Activated CD4-positive, alpha-beta T cell treated with anti-CD3 and anti-CD28 coated beads for 24 hours (primary cell): ENCODE measurements at places on chromosomes 6 and 20.

DNA sequence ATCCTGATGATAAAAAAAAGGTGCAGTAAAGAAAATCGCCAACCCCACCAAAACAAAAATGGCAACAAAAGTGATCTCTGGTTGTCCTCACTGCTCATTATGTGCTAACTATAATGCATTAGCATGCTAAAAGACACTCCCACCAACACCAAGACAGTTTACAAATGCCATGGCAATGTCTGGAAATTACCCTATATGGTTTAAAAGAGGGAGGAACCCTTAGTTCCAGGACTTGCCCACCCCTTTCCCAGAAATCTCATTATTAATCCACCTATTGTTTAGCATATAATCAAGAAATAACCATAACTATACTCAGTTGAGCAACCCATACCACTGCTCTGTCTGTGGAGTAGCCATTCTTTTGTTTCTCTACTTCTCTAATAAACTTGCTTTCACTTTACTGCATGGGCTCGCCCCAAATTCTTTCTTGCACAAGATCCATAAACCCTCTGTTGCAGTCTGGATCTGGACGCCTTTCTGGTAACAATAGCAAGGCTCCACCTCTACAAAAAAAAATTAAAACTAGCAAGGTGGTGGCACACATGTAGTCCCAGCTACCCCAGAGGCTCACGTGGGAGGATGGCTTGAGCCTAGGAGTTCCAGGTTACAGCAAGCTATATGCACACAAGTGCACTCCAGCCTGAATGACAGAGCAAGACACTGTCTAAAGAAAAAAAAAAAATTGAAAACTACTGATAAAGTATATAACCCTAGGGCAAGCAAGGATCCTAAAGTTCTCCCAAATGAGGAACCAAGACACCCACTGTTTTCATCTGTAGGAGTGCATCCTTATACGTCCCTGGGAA is 278.8 kb upstream of the JARID2 start:
- no peak for DNase-seq

DNA sequence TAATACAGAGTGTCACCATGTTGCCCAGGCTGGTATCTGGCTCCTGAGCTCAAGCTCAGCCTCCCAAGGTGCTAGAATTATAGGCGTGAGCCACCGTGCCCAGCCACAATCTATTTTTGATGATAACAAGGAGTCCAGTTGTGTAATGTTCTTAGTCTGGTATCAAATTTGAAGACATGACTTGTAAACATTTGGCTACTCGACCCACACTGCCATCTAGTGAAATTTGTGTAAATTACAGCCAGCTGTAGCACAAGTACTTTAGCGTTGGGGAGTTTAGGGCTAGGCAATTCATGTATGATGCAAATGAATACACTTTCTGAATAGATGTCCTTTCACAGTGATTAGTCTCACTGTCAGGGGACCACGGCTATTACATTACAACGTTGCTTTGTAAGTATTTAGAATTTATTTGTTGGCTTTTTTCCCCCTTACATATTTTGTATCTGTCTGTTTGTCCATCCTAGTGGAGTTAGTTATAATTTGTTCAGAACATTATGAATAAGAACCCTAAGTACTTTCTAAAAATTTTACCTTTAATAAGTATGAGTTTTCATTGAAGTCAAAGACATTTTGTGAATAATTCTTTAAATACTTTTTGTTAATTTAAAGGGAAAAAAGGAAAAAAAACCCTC is 139.7 kb downstream of the PRDM13 start:
- DNase-seq: peak; percentile 13

GRCh38 chr20:37935435-37935834 is 32.5 kb downstream of the VSTM2L start:
- no peak for DNase-seq

DNA sequence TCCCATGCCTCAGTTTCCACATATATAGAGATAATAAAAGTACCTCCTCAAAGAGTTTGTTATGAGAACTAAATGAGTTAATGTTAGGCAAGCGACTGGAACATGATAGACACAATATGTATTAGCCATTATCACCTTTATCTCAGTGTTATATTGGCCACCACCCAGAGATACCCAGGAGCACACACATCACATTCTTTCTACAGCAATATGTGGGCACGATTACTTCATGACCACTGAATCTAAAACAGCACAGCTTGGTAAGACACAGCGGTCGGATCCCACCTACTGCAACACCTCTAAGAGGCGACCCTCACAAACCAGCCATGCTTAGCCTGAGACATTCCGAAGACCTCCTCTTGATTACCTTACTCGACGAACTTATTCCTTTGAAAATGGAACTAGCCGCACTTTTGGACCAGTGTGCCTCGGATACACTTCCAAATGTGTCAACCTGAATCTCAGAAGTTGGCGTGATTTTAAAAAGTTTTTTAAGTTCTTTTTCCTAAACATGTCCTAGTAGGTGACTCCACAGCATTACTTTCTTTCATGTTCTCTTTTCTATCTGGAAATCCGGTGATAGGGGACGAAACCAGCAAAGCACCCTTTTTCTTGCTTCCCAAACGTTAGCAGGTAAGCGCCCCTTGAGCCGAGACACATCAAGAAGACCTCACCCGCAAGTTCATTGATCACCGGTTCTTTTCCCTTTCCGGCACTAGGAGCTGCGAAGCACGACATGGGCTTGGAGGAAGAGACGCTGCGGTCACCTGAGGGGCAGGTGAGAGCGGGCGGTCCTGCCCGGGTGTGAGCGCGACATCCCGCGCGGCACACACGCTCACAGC is 923 bp downstream of the GMDS start:
- no peak for DNase-seq

GRCh38 chr6:5279891-5280338 is 18.6 kb downstream of the FARS2 start:
- no peak for DNase-seq

- no peak for DNase-seq
Observed at GRCh38 chr6:135261872-135262725, 81.0 kb downstream of the MYB start.
